ENCODE measurements at places on chromosomes 16 and 17. TPM values are rescaled to one million over a fixed set of nuclear protein-coding genes. Genes with fewer than 3 reads are reported as not detected.

GRCh38 chr17:61464843-61465180, 12.6 kb downstream of the TBX4 start:
- DNase-seq: no peak

DNA sequence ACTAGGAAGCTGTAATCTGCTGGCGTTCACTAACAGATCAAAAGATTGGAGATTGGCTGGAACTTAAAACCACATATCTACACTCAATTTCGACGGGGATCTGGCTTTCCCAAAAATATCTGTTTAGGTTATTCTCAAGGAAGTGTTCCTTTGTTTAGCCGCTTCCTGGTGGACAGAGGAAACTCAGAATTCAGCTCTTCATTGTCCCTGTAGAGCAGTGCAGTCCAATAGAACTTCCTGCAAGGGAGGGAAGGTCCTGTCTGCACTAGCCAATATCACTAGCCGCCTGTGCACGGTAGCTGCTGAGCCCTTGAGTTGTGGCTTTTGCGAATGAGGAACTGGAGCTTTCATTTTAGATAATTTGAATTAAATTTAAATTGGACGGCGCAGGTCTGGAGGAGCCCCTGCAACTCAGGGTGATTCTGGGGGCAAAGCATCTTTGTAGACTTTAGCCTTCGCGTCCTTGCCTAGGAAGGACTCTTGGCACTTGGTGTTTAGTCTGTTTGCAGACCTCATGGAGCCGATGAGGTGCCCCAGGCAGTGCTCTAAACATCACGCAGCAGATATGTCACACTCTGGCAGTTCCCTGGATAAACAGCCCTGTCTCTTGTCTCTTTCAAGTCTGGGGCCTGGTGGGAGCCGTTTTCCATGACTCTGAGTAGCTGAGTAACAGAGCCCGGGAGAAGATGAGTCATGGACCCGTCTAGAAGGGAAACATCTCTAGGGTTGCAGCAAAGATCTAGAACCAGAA, 122.2 kb downstream of the CCDC182 start:
- no peak for DNase-seq

Gene C17orf113
- total RNA-seq: not detected

DNA sequence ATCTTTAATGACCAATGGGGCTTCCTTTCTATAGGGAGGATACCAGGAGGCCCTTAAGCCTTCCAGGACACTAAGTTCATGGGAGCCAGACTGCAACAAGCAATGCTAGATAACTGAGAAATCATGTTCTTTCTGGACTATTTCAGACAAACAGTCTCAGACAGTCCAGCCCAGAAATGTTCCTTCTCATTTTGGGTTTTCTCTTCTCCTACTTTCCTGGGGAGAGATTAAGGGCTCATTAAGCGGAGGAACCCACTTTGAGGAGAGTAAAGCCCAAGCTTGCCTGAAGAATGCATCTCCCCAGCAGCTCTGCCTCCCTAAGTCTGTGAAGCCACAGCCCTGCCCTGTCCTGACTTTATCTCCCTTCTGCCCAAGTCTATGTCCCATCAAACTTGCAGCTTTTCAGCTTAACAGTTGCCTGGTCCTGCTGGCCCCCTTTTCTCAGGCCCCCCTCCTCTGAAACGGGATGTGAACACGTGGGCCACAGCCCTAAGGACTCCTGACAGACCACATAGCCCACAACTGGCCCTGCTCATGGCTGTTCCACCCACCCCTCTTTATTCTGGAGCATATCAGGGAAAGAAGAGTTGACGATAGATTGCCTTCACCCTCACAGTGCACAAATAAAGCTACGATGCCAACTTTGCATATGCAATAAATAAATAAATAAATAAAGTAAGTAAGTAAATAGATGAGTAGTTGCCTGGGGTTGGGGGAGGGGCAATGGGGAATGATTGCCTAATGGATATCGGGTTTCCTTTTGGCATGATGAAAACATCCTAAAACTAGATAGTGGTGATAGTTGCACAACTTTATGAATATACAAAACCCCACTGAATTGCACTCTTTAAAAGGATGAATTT, 111.0 kb downstream of the N4BP1 start:
- no peak for DNase-seq

DNA sequence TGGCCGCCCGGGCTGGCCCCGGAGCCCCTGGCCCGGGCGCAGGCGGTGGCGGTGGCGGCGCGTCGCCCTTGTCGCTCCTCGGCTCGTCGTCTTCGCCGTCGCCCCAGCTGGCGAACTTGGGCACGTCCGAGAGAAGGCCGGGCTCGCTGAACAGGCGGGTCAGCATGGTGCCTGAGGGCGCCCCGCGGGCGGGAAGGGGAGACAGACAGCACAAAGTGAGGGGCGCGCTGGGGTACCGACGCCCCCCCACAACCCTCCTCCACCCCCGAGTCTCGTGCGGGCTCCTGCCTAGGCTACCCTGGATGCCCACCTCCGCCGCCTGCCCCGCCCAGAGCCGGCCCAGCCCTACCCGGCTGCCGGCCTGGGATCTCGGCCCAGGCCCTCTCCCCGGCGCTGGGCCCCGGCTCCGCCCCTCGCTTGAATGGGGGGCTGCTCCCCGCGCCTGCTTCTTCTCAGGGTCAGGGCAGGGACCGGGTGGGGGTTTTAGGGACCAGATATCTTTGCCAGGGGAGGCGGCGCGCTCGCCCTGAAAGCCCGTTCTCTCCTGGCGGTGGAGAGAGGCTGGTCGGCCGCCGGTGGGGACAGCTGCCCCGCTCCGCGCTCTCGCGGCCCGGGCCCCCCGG, 1.2 kb downstream of the NEUROD2 start:
- no peak for DNase-seq
